KG1 (cell line): ENCODE measurements at places on chromosomes 6 and 20.

GRCh38 chr20:20370094-20370575, 2.2 kb downstream of the INSM1 start:
- no peak for DNase-seq

- no peak for DNase-seq
Observed at GRCh38 chr20:23643659-23644058, 5.9 kb upstream of the CST3 start.

GRCh38 chr6:56497691-56498090, 145.0 kb downstream of the DST start:
- no peak for DNase-seq

DNA sequence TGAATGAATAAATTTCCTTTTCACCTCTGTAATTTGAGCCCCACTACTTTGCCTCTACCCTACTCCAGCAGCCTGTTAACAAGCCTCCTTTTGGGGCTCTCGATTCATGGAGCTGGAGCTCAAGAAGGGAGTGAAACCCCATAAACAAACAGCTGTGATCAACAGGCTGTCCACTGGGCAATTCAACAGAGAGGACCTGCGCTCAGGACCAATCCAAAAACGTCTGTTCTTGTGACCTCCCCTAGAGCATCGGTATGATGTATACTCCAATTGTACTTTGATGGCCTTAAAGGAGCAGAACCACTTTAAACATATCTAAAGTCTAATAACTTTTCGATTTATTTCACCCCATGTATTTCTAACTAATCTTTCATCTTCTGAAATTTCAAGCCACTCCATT, 37.4 kb downstream of the HIVEP2 start:
- DNase-seq, result no peak

GRCh38 chr6:54135665-54136369, 24.6 kb downstream of the MLIP start:
- no peak for DNase-seq

DNA sequence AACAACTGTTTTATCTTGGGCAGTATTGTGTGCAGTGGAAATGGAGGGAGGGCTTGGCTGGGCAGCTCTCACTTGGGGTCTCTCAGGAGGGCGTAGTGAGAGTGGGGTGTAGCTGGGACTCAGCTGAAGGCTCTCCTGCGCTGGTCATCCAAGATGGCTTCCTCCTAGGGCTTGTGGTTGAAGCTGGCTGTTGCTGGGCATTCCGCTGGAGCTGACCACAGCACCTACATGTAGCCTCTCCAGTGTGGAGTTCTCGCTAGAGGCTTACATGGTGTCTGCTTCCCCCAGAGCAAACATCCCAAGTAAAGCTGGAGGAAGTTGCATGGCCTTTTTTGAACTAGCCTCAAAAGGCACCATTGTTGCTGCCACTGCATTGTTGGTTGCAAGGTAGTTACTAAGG, 344.1 kb upstream of the MARCKS start:
- no peak for DNase-seq

- no peak for DNase-seq
Observed at GRCh38 chr6:33632558-33633039, 11.5 kb downstream of the ITPR3 start.

GRCh38 chr6:157014871-157015270, 237.7 kb downstream of the ARID1B start:
- no peak for DNase-seq
